NCI-H82 (cell line): ENCODE measurements at places on chromosomes 6 and 20.

- no peak for DNase-seq
Measured at GRCh38 chr20:3161316-3162079, 1.8 kb upstream of the FASTKD5 start.

- DNase-seq: peak; percentile 85
Measured at GRCh38 chr6:11538819-11539468, 1.4 kb downstream of the TMEM170B start.

DNA sequence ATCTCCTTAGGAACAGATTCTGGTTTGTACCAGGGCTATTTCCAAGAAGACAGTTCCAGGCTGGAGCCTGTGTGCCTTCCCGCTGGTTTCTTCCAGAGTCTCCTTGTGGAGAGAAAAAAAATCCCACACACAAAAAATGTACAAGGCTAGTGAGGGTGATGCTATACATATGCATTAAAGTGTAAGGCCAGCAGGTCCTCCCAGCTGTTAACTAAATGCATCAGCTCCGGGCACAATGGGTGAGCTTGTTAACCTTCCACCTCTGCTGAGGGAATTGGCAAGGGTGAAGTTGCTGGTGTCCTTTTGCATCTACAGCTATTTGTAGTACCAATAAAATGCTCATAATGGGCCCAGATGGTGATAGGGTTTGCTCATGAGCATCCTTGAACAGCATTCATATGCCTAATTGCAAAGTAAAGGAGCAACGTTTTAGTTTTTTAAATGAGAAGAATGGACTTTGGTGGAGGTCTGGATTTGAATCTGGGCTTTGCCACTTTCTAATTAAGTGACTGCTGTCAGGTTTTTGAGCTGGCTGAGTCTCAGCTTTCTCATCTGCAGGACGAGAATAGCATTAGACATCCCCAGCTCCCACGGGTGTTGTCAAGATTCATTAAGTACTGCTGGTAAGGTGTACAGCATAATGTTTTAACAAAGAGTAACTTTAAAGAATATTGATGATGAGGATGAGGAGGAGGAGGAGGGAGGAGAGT lies 361.8 kb downstream of the QKI start:
- DNase-seq: no peak

DNA sequence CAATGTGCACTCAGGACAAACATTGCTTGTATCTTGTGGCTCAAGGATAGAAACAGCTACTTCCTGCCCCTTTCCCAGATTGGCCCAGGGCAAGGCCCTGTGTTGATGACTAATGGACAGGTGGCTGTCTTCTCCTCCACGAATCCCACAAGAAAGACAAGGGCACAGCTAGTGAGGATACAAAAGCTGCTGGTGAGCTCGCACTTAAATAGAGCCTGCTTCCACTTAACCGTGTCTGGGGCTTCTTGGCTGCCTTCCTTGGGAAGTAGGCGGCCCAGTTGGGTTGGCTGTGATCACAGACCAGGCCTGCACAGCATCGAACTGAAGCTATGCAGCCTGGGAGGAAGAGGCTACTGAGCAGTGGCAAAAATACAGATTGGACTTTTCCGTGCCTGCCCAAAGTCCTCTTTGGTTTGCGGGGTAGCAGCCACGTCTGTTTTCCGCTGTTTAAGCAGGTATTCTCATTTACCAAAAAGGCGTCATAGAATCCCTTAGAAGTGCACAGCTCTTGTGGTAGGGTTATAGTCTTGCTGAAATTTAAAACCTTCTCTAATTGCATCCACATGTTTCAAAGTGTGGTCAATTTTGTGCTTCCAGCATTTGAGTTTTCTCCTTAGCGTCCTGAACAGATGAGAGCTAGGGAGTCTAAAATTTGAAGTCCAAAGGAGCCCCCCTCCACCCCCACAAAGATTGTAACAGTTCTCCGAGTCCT lies 23.0 kb upstream of the NAA20 start:
- no peak for DNase-seq

DNA sequence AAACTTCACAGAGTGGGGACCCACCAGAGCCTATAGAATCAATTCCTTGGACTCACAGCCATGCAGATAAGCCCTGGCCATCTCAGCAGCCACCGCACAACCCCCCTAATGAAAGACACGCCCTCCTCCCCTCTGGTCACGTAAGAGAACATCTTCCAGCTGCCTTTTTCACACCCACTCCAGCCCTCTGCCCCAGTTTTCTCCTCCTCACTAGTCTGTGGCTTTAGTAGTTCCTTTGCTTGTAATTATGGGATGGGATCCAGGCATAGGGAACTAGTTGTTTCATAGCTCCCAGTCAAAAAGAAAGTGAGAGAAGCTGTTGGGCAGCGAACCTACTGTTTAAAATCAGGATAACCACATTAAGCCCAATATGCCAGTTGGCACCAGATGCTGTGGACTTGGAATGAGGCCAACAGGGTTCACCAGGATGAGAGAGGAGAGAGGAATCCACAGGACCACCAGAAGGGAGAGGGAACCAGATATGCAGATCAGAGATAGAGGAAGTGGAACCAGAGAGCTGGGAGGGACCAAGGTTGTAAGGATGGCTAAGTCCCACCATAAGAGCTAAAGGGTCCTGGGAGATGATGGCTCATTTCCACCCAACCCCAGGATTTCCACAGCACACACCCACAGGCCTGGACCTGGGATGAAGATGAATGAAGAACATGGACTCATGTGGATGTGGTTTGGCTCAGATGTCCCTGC lies 9.0 kb upstream of the BTN3A1 start:
- peak; percentile 75 for DNase-seq

DNA sequence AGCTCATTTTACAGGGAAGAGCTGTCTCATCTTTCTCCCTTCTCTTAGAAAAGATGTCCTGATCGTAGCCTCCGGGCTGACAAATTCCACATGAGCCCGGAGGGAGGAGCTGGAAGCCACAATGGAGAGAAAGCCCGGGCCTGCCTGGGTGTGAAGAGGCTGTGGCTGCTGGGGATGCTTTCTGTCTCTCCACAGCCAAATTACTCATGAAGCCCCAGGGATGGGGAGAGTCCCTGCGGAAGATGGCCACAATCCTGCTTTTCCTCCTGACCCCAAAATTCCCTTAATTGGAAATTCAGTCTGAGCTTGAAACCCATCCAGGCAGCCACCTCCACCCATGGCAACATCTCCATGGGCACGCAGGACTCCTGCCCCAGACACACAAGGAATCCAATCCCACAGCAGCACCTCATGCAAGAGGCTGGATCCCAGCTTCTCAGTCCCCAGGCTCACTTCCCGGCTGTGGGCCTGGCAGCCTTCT lies 32.4 kb downstream of the JPH2 start:
- DNase-seq: no peak
